T-helper 2 cell (primary cell): ENCODE measurements at places on chromosomes 3 and 15.

DNA sequence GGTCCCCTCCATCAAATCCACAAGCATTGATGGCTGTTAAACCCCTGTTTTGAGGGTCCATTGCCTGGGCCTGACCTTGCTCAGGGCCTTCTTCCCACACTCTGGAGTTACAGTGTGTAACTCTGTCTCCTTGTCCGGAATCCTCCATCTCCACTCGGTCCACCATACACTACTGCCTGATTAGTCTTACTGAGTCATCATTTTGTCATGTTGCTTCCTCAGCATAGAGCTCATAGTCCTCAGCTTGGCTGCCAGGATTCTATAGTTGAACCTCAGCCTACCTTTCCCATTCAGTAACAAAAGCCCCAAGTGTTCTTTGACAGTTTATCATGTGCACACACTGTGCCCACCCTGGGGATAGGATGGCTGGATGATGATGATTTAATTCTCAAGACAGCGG lies 113.0 kb downstream of the PDE8A start:
- no peak for DNase-seq

DNA sequence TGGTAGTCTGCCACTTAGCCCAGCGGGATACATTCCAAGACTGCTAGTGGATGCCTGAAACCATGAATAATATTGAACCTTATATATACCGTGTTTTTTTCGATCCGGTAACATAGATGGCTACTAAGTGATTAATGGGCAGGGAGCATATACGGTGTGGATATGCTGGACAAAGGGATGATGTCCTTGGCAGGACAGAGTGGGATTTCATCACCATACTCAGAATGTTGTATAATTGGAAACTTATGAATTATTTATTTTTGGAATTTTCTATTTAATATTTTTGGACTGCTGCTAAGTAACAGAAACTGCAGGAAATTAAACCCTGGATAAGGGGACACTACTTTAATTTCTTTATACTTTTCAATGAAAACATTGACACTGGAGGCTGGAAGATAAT lies 53.2 kb downstream of the ASTE1 start:
- DNase-seq: no peak

- DNase-seq: no peak
Measured at GRCh38 chr3:123739754-123740153, 144.4 kb downstream of the MYLK start.

DNA sequence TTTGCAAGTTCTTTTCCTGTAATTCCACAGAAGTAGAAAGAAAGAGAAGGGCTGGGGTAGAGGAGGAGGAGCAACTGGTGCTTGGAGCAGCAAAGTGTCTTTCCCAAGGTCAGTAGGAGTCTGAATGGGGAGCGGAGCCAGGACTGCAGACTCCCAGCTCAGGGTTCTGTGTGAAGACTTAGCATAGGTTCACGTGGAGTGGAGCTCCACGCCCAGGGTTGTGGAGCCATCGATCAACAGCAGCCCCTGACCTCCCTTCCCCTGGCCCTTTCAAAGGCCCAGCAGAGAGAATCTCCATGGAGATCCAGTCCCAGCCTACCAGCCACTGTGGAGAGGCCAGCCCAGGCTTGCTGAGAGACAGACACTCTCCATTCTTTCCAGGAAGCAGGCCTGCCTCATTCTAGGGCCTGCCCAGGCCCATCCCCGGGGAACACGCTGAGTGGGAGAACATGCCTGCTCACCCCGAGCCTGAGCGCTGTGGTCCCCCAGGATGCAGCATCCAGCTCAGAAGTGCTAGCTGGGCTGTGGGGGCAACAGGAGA lies 62.1 kb downstream of the CORO2B start:
- DNase-seq: no peak

DNA sequence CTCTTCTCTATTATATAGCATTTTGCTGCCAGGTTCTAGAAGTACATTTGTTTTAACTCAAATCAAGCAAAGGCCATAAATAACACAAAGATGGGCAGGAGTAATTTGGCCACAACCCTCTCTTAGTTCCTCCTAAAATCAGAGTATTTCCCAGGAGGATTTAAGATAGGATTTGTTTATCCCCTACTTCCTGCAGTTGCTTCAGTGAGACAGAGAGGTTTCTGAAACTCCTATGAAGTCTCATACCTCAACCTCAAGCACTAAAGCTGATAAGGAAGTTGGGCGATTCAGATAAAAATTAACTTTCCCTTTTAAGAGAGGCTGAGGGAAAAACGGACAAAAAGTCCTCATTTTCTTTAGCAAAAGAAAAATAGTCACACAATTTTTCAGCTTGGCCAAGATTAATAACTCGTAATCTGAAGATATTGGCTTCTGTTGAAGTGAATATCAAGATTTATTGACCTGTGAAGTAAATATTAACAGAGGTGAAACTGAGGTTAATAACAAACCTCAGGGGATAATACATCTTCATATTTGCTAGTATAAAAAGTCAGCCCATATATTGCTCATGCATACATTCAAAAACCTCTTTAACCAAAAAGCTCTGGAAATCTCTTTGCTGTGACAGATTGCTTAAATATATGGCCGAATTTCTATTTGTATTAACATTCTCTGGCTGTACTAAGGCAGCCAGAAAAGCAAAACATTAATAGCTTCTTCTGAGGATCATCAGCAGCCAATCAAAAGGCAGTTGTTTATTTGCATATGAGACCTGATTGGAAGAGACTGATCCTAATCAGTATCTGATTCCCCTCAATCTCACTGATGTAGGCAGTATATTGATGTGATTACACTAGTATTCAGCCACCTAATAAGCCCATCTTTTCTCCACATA lies 90.6 kb upstream of the GADL1 start:
- DNase-seq: no peak

GRCh38 chr3:18416332-18416731 lies 8.8 kb downstream of the SATB1 start:
- DNase-seq: no peak

DNA sequence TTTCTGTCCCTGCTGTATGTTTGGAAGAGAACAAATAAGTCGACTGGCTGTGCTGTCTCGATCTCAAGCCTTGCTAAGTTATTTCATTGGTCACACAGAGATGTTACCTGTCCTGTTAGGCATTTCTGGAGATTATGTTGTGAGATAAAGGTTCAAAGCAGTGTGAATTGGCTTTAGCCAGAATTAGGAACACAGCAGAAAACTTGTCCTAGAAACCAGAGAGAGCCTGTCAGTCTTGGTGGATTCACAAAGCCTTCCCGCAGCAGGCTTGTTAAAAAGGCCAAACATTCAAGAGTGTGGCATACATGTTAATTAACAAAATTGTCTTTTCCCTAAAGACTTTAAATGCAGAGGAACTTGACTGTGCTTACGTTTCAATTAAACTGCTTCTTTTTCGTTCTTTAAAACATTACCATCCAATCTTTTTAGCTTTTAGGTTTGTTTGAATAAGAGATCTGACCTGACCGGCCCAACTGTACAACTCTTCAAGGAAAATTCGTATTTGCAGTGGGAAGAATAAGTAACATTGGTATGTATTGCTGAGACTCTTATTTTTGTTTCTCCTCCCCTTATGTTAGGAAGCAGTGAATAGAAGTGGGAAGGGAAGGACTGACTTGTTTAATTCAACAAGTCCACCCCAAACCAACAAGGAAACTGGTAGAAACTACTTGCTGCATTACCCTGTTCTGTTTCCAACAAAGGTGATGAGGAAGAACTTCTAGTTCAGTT lies 25.2 kb downstream of the ABHD2 start:
- DNase-seq: no peak
